ENCODE measurements at places on chromosomes 1 and 21.

DNA sequence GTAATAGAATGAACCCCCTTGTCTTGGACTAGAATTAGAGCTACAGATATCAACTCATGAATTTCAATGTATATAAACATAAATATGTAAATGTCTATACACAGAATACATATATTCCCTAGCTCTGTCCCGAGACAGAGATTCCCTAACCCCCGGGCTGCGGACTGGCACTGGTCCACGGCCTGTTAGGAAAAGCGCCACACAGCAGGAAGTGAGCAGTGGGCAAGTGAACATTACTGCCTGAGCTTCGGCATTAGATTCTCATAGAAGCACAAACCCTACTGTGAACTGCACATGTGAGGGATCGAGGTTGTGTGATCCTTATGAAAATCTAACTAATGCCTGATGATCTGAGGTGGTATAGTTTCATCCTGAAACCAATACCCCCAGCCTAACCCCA, 51.2 kb downstream of the PIK3R3 start:
- DNase-seq: no peak

- DNase-seq: peak; percentile 42
Observed at GRCh38 chr1:168623003-168623828, 46.8 kb downstream of the XCL1 start.

DNA sequence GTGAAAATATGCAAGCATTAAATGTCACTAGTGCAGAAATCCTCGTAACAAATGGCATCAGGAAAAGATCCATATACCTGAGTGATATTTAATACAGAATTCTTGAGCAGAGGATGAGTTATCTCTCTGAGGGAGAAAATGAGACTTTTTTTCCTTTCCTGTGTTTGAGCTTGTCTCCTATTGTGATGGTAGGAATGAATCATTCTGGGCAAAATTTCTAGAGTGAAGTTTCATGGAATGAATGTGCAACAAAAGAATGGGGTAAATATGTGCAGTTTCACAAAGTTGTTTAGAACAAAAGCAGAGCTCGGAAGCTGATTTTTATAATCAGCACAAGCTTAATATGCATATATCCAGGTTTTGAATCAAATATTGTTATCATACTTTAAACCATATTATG, 4.6 kb downstream of the CTPS1 start:
- DNase-seq: no peak

DNA sequence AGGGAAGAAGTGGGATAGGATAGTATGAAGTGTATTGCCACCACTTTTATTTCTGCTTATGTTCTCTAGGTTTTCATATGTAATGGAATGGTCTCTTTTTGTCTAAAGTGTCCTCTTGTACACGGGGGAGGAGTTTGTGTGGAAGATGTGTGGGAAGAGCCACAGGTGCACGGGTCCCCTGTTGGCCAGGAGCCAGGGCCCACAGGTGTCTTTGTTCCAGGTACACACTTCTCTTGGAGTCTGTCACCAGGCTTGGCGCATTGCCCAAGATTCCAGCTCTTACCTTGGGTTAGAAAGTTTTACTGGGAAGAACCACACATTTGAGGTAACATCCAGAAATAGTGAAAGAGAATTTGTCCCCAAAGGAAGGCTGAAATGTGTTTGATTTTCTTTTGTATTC, 10.5 kb downstream of the TENT5C start:
- no peak for DNase-seq

DNA sequence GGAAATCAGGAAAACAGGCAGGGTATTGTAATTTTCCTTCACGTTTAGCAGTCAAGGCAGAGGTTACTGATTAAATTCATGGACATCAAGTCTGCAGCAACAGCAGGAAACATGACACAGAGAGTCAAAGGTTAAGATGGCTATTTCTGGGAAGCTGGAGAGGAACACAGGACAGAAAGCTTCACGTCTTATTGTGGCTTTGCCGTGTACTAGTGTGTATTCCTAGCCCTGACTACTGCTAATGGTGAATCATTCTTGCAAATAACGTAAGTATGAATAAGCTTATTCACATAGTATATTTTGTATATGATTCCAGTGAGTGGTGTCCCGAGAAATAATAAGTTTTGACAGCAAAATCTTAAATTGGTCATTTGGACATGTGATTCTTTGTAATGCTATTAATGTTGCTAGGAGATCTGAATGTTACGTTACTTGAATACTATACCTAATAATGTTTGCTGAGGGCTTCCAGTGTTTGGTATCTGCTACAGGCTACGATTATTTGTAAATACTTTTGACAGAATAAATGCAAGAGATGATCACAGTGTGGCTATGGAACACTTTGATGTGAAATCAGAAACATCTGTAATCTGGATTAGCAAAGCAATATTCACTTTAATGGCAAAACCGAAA, 77.4 kb downstream of the DISP1 start:
- DNase-seq: no peak

DNA sequence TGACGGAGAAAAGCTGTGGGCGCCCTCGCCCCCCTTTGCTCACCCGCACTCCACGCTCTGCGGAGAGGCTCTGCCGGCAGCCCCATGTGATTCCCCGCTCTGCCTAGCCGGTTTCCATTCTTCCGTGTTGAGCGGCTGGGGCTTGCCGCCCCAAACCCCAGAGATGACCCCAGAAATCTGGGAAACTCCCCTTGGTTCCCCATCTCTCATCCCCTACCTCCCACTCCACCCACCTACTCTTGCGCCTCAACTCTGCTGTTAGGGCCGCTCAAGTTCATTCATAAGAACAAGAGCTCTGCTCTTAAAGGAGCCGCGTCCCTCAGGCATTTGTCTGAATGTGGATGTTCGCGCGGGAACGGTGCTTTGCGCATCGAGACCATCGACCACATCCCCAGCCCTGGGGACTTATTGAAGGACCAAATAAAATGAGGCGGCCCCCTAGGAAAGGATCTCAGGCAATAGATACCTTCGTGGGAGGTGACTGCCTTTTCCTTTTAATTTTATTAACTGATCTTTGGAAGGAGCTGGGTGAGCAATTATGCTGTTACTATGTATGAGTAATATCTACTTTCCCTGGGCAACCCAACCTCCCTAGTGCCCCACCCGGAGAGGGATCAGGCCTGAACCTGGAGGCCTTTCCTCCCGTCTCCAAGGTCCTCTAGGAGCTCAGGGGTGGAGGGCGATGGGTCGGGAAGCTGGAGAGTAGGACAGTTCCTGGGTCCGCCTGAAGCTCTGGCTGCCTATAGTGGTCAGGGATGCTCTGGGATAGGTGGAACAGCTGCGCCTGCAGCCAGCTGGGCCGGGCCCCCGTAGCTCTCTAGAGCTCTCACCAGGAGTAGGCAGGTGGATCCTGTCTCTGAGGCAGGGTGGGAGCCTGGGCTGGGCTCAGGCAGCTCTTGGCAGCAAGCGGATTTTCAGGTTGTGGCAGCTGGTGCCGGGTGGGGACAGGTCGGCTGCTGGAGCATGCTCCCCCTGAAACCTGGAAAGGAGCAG, 898 bp downstream of the MFSD2A start:
- DNase-seq: peak; percentile 35

DNA sequence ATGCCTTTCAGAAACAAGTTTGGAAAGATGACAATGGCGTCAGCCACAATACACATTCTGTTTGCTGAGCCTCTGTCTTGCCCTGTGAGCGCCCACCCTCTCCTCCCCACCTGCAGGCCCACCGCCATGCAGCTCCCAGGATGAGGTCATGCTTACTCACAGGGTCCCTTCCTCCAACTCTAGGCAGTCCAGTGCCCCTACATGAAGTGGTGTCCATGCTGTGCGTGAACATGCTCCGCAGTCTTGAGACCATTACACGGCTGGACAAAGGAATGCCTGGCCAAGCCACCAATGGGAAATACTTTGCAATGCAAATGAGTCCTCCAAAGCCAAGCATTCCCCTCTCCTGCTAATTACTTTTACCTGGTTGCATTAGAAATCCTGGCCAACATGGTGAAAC, 92.2 kb downstream of the CD58 start:
- DNase-seq: no peak
